Endodermal cell (in vitro differentiated cells): ENCODE measurements at places on chromosomes 1 and 21.

GRCh38 chr1:2317230-2318065, 73.9 kb downstream of the MORN1 start:
- peak; percentile 73 for DNase-seq

- peak; percentile 97 for DNase-seq
Measured at GRCh38 chr1:2049718-2050431, at the start of gene PRKCZ. Gene PRKCZ (plus strand): TSS chr1:2050411. CDS start chr1:2050631, 220 bp downstream.

DNA sequence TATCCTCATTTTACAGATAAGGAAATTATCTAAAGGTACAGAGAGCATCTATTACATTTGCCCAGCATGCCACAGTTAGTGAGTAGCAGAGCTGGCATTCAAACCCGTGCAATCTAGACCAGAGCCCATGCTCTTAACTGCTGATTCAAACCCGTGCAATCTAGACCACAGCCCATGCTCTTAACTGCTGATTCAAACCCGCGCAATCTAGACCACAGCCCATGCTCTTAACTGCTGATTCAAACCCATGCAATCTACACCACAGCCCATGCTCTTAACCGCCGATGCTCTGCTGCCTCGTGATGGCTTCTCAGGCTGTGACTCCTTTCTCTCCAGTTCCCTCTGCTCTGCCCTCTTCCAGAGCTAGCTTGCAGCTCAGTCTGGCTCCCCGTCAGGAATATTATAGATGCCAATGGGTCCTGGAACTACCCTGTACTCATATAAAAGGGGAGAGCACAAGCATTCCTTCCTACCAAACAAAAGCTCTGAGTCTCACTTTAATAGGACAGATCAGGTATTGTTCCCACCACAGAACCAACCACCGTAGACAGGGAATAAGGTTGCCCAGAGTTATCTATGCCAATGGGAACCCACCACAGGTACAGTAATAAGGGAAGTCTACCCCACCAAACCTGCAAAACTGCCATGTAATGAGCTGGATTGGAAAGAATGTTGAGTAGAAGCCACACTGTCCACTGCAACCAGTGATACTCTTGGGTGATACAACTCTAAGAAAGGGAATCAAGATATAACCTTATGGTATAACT, 78.4 kb downstream of the SMYD3 start:
- peak; percentile 50 for DNase-seq

DNA sequence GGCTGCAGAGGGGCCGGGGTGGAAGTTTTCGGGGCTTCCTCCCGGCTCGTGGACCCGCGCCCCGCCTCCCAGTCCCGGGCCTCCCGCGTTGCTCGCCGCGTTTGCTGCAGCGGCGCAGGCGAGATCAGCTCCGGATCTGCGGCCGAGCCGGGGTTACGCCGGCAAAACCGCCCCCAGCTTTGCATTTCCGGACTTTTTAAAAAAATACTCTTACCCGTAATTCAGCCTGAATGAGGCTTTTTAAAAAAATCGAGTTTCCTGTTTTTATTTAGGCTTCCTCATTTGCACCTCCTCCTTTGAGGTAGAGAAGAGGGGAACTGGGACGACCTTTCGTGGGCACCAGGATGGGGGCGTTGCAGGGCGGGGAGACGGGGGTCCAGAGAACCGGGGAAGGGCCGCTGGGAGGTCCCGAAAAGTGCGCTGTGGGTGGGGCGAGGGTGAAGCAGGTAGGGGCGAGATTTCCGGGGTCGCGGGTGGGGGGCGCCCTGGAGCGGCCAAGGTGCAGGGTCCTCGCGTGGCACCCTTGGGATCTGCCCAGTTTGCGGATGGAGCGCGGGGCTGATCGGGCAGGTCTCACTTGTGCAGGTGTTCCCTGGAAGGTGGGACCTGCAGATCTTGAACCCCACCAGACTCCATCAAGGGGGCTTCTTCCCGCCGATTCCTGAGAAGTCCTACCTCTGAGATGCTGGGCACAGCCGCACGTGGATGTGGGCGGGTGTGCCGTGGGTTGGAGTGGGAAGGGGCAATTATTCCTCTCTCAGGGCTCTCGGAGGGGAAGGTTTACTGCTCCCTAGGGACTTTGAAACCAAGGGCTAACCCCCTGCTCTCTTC, 1.1 kb downstream of the PIK3CD start:
- no peak for DNase-seq

DNA sequence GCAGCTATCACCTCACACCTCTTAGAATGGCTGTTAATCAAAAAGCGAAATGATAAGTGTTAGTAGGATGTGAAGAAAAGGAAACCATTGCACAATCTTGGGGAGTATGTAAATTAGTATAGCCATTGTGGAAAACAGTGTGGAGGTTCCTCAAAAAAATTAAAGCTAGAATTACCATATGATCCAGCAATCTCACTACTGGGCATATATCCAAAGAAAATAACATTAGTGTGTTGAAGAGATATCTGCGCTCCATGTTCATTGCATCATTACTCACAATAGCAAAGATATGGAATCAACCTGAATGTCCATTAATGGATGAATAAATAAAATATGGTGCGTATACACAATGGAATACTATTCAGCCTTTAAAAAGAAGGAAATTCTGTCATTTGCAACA, 68.9 kb downstream of the SNRPE start:
- no peak for DNase-seq

- no peak for DNase-seq
Measured at GRCh38 chr1:226236826-226237225, 13.4 kb downstream of the MIXL1 start.

DNA sequence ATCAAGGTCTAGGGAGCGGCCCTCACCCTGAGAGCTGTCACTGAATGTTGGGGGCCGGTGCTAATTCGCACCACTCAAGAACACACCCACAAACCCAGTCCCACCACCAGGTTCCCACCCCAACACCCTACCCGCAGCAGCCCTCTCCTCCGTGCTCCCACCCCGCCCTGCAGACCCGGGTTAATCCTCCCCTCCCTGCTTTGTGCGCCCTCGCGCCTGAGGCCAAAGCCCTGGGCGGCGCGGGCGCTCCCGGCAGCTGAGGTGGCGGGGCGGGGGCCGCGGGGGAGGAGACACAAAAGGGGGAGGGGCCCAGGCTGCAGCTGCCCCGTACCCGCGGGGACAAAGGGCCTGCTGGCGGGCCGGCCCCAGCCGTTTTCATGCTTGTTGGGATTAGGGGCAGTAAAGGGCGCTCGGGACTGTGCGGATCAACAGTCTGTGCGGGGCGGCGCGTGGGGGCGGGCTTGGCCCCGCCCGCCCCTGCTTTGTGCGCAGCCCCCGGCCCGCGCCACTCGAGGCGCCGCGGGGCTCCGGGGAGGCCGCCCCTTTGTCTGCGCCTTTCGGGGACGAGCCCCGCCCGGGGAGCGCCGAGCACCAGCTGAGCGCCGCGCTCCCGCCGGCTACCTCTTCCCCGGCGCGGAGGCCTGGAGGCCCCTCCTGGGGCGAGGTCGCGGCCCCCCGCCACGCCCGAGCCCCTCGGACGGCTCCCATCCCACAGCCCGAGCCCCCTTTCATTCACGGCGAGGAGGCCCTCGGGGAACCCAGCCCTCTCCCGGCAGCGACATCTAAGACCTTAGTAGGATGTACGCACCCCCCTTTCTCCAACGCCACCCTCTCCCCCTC, 10.9 kb downstream of the C1orf216 start:
- DNase-seq = peak; percentile 90

- DNase-seq = no peak
Measured at GRCh38 chr1:115757326-115757725, 11.2 kb downstream of the CASQ2 start.

DNA sequence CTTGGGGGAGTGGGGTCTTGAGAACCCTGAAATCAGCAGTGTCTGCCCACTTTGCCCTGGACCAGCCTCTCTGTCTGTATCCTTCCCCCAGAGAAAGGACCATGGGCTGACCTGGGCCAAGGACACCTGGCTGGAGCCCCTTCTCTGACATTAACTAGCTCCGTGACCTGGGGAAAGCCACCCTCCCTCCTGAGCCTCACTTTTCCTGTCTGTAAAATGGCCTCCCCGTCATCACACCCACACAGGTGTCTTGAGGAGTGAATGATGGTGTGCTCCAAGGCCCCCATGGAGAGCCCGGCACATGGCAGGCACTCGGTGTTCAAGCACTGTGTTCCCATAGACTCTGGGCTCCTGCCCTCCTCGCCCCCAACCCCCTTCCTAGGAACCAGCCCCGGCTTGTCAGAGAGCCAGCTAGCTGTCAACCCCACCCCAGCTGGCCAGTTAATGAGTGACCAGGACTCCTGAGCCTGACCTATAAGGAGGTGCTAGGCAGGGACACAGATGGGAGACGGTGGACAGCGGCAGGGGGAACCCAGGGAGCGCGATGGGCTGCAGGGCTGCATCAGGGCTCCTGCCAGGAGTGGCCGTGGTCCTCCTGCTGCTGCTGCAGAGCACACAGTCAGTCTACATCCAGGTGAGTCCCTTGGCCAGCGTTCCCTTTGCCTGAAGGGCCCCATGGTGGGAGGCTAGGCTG, at the start of gene GUCA2B:
Gene GUCA2B (plus strand): TSS at position 504 of the 694 bp plus-strand sequence. CDS start 41 bp downstream, at position 545.
- no peak for DNase-seq

- DNase-seq = peak; percentile 80
Measured at GRCh38 chr1:118928739-118929554, 59.2 kb downstream of the TBX15 start.

DNA sequence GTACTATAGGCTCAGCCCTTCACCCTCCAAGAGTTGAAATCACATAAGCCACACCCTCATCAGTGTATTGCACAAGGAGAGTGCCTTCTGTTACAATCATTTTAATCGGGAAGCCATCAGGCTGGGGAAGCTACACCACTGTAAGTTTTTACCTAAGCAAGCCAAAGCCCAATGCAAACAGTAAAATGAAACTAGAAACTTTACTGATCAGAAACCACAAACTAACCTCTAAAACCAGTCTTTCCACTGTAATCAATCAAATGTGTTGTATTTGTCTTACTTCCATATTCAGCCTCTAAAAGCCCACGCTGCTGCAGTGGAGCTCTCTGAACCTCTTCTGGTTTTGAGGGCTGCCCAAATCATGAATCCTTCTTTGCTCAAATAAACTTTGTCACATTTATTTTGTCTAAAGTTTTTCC, 26.2 kb downstream of the CAPN8 start:
- DNase-seq = no peak

- no peak for DNase-seq
Measured at GRCh38 chr1:230463760-230464159, 37.6 kb upstream of the PGBD5 start.

- peak; percentile 72 for DNase-seq
Measured at GRCh38 chr1:178500936-178501554, 4.3 kb upstream of the CLEC20A start.

DNA sequence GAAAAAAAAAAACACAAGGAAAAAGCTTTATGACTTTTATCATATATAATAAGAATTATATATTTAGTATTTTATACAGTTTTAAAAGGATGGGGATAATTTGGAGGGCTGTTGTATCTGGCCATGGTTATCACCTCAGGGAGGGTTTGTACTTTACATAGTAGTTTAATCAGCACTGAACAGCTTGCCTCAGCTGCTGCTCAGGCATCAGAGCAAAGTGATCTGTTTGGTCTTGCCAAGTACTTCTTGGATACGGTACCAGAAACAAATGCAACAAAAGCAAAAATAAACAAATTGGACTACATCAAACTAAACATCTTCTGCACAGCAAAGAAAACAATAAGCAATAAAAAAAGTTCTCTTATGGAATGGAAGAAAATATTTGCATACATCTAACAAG, 2.6 kb upstream of the SPTA1 start:
- DNase-seq = no peak

DNA sequence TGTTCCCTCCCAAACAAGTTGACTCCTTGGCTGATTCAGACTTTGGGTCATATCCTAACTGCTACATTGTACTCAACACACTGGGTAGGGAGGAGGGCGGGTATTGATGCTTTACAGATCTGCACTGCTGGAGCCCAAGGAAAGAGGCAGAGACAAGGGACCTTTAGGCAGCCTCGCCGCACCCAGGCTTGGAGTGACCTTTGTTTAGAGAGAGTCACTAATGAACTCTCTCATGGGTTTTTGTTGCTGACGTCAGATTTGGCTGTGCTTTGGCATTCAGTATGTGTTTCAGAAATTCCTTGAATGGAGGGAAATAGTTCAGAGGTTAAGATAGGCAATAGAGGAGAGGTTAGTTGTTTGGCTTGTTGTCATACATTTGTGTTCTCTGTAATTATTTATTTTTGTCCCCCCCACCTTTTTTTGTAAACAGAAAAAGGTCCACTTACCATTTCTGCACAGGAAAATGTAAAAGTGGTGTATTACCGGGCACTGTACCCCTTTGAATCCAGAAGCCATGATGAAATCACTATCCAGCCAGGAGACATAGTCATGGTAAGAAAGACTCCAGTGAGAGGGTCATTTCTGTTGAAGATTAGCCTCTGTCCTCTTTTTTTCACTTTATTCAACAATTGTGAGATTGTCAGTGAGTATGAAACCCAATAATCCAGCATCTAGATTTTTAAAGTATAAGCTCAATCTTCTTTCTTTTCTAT, 116.1 kb downstream of the ATP5PO start:
- DNase-seq = no peak

DNA sequence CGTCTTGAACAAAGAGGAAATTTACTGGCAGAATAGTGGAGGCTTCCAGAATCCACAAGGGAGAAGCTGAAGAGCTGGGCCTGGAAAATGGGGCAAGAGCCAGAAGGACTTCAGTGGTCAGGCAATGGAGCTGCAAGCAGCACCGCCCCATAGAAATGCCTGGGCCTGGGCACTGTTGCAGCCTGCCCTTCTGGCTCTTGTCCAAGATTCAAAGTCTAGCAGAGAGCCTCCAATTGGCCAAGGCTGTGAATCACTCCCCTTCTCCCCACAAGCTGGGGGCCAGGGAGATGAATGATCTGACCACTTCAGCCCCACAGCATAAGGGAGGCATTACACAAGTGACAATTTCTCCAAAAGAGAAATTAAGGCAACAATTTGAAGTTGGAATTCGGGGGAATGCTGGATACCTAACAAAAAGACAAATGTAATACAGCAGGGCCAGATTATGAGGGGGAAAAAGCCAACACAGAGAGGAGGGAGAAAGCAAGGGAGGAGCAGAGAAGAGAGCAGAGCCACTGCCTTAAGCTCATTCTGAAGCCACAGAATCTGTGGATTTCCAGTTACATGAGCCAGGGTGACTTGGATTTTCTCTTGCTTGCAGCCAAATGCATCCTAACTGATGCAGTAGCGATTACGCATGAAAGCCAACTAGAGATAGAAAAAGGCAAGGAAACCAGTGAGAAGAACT, 80.3 kb downstream of the LRIG2 start:
- DNase-seq = no peak

DNA sequence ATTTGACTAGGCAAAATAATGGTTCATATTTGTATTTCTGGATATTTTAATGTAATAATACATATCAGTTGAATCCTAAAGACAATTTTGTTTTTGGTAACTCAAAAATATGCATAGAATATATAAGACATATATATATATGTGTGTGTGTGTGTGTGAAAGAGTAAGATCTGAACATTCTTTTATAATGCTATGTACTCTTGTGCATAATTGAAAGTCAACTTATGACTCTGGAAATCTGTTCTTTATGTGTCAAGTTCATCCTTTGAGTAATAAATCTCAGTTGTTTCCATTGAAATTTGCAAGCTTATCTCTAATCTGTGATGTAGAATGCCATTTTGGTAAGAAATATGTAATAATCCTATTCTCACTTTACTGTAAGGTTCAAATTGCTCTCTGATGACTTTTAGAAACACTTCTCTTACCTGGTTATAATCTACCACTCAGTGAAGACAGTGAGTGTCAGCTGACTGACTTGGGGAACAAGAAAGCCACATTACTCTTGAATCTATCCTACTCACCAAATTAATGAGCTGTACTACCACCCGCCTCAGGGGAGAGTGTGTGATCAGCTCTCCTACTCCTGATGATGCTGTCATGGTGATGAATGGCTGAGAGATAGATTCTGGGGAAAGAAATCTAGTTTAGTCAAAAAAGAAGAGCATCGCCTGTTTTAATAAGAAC, 15.0 kb upstream of the NEK7 start:
- no peak for DNase-seq
